ENCODE measurements at places on chromosomes 7 and 10. TPM values are rescaled to one million over a fixed set of nuclear protein-coding genes. Genes with fewer than 3 reads are reported as not detected.

Gene LIPM
- total RNA-seq = not detected

Gene CC2D2B
- total RNA-seq = not detected

Gene OR2A5
- not detected for total RNA-seq

Gene OPN1SW
- not detected for total RNA-seq

Gene GTF2IRD1
- total RNA-seq = 21.8 TPM

Gene CEP55
- total RNA-seq = 21.6 TPM

DNA sequence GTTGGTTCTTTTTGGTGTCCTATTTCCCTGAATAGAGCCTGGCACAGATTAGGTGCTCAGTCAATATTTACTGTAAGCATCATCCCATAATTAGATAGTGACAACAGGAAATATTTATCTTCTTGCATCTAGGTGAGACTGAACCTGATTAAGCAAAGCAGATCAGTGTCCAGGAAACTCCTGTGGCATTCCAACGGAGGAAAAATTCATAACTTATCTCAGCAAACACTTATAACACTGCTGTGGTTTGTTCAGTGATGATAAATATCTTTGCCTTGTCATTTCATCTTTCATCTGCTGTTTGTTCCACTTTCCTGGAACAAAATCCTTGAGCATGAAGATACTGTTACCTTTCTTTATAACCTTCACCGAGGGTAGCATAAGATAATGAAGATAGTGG lies 1160.3 kb upstream of the AUTS2 start:
- no peaks in the 10 kb centered on the region for H3K4me1 ChIP-seq
- no peaks in the 10 kb centered on the region for H3K27me3 ChIP-seq
- H3K4me3 ChIP-seq = no peak overlapping the region
- DNase-seq = no peak
- H3K36me3 ChIP-seq = no peaks in the 10 kb centered on the region

DNA sequence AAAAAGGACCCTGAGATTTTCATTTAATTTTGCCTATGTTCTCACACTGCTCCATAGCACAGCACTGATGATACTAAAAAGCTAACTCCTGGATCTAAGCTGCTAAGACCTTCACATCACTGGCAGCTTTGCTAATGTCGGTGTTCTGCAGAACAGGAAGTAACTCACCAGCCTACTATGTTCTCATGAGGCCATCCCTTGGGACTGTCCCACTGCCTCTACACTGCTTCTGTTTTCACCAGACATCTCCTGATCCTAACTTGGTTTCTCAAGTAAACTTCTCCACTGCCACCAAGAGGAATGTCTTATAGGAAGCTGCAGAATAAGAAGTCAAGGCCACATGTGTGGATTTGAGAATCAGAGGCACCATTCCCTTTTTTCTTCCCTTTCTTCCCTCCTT lies 15.1 kb downstream of the HTR7 start:
- no peak overlapping the region for H3K4me3 ChIP-seq
- DNase-seq = no peak
- H3K27ac ChIP-seq = no peak overlapping the region
- H3K27me3 ChIP-seq = peaks cover 11% of the 10 kb centered on the region
- H3K4me1 ChIP-seq = peaks cover 15% of the 10 kb centered on the region

DNA sequence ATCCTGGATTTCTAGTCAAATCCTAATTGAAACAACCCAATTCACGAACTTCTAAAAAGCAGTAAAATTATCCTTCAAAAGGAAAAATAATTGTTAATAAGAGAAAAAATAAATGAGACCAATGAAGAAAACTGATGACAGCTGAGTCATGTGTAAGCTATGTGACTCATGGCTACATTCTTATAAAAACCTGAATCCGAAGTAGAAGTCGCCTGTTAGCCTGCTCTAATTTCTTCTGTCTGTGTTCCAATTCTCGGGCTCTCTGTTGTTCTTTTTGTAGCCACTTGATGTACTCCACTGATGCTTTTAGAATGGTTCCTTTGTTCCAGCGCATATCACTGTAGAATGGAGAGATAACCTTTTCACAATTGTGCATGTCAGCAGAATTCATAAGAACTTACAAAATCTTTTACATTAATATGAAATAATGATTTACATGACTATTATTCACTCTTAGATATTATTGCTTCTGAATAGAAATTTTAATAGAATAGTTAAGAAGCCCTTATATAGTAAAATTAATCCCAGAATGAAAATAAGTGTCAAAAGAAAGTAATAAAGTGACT lies 88.8 kb downstream of the TFEC start:
- no peak overlapping the region for H3K27ac ChIP-seq
- no peaks in the 10 kb centered on the region for H3K27me3 ChIP-seq
- peaks cover 6% of the 10 kb centered on the region for H3K4me1 ChIP-seq
- no peak overlapping the region for H3K4me3 ChIP-seq
- DNase-seq = peak; percentile 14

- no peaks in the 10 kb centered on the region for H3K27me3 ChIP-seq
- no peak for DNase-seq
- H3K36me3 ChIP-seq = no peaks in the 10 kb centered on the region
- no peak overlapping the region for H3K4me3 ChIP-seq
- H3K27ac ChIP-seq = no peak overlapping the region
Measured at GRCh38 chr7:126211875-126212274, 1040.9 kb downstream of the GRM8 start.

- no peak for DNase-seq
- H3K4me3 ChIP-seq = no peak overlapping the region
- no peaks in the 10 kb centered on the region for H3K4me1 ChIP-seq
- H3K27ac ChIP-seq = no peak overlapping the region
- peaks cover 36% of the 10 kb centered on the region for H3K27me3 ChIP-seq
Measured at GRCh38 chr10:110151971-110152370, 55.4 kb upstream of the MXI1 start.

DNA sequence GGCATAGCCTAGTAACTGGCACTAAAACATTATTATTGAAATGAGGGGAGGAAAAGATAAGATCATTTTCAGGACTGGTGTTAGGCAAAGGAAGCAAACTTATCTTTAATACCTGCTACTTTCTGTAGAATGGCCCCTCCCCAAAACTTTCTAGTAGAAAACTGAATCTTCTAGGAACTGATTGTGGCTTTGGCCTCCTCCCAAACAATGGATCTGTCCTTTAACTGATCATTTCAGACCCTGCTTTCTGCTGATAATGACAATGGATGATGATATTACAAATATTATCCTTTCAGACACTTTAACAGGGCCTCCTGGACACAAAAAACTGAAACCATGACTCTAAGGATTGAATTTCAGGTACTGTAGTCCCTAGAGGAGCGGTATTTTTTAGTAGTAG lies 55.1 kb downstream of the EZH2 start:
- no peak overlapping the region for H3K4me3 ChIP-seq
- no peak overlapping the region for H3K27ac ChIP-seq
- H3K27me3 ChIP-seq = no peaks in the 10 kb centered on the region
- H3K4me1 ChIP-seq = no peaks in the 10 kb centered on the region
- peaks cover 12% of the 10 kb centered on the region for H3K36me3 ChIP-seq

DNA sequence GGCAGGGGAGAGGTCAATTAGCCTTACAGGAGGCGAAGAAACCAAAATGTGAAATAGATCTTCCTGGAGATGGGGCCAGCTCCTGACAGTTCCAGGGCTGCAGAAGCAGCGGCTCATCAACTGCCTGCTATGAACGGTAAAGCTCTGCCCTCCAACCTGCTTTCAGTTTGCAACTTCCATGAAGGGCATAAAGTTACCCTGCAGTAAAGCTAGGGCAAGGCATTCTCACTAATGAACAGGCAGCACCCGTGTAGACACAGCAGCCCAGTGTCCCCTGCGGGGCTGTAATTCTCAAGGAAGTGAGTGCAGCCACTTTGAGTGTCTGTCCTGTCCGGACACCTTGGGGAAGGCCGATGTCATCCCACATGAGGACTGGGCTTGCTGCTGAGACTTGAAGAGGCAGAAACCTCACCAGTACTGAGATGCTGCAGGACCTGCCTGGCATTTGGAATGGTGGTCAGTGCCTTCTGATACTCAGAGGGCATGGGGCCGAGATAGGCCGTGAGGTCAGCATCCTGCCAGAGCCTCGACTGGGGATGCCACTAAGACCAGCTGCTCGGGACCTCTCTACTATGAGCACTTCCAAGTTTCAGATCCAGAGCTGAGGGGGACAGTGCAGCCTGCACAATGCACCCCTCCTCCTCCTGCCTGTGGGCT lies 26.1 kb upstream of the C10orf53 start:
- no peaks in the 10 kb centered on the region for H3K36me3 ChIP-seq
- no peak overlapping the region for H3K4me3 ChIP-seq
- no peak overlapping the region for H3K27ac ChIP-seq
- H3K4me1 ChIP-seq = no peaks in the 10 kb centered on the region

GRCh38 chr7:97024209-97025129 lies at the start of gene DLX5:
TSS of gene DLX5 (minus strand) at chr7:97024831. CDS start at chr7:97024623, 208 bp downstream.
- peak within 1 kb of the TSS; percentile 82 for H3K4me3 ChIP-seq
- peaks cover 56% of the 10 kb centered on the region for H3K27me3 ChIP-seq
- H3K36me3 ChIP-seq = peaks cover 9% of the 10 kb centered on the region
- DNase-seq = no peak
- H3K27ac ChIP-seq = no peak within 1 kb of the TSS

GRCh38 chr7:106332201-106332600 lies 47.4 kb upstream of the NAMPT start:
- no peak for DNase-seq
- peaks cover 16% of the 10 kb centered on the region for H3K4me1 ChIP-seq
- H3K36me3 ChIP-seq = no peaks in the 10 kb centered on the region
- peaks cover 15% of the 10 kb centered on the region for H3K27me3 ChIP-seq
- no peak overlapping the region for H3K27ac ChIP-seq

DNA sequence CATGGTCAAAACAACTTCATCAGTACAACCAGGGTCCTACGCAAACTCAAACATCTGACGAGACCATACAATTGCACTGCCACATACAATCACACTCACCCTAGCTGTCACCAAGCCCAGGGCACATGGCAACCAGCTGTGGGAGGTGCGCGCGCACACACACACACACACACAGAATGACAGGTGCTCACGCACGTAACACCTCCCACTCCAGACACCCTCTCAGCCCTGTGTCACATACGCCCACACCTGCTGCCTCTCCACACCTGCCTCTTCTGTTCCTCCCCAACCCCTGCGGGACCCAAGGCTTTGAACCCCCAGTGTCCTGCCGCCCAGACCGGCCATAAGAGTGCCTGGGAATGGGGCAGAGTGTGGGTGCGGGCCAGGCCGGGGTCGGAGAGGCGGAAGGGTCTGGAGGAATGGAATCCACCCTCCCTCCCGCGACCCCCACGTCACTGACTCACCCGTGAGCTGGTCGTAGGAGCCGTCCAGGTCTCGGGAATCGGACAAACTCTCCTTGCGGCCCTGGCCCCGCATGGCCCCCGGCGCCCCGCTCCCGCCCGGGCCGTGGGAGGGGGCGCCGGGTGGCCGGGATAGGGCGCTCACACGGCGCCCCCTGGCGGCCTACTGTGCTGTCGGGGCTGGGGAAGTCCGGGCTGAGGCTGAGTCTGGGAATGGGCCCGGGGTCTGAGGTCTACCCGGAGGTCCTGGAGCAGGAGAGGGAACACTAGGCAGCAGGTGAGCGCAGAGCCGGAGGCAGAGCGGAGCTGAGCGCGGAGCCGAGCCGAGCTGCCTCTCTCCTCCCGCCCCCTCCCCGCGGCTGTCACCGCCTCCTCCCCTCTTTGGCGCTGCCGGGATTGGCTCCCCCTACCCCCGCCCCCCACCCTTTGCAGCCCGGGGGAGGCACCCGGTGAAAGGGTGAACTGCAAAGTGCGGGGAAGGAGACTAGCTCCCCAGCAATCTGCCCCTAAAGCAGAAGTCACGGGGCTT lies at the start of gene KCNIP2:
TSS of gene KCNIP2 (minus strand) at position 769 of the 990 bp plus-strand sequence. CDS start at position 537, 232 bp downstream.
- H3K27me3 ChIP-seq = peaks cover 4% of the 10 kb centered on the region
- H3K27ac ChIP-seq = no peak within 1 kb of the TSS
- no peaks in the 10 kb centered on the region for H3K36me3 ChIP-seq
- DNase-seq = no peak
- H3K4me1 ChIP-seq = peaks cover 32% of the 10 kb centered on the region
- no peak within 1 kb of the TSS for H3K4me3 ChIP-seq

GRCh38 chr10:97784200-97784810 lies 12.5 kb upstream of the SFRP5 start:
- H3K27me3 ChIP-seq = peaks cover 45% of the 10 kb centered on the region
- H3K27ac ChIP-seq = no peak overlapping the region
- H3K4me3 ChIP-seq = no peak overlapping the region
- H3K4me1 ChIP-seq = no peaks in the 10 kb centered on the region
- no peak for DNase-seq
- no peaks in the 10 kb centered on the region for H3K36me3 ChIP-seq

DNA sequence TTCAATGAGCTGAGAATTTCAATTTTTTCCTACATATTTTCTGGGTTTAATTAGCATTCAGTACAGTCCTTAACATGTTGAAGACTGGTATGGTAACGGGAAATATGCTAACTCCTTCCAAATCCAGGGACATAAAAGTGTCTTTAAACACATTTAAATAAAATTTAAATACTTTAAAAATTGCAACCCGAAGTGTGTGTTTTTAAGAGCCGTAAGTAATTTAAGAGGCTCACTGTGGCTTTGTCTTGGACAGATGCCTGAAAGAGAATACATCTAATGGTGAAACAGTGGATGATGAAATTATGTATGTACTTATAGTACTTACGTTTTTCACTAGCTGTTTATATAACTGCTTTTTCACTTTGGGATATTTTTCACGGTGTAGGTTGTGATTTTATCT lies 687.3 kb upstream of the CELF2 start:
- no peaks in the 10 kb centered on the region for H3K27me3 ChIP-seq
- H3K27ac ChIP-seq = no peak overlapping the region
- peaks cover 6% of the 10 kb centered on the region for H3K36me3 ChIP-seq
- H3K4me1 ChIP-seq = no peaks in the 10 kb centered on the region

- H3K4me3 ChIP-seq = no peak overlapping the region
- H3K36me3 ChIP-seq = no peaks in the 10 kb centered on the region
- H3K4me1 ChIP-seq = no peaks in the 10 kb centered on the region
- H3K27ac ChIP-seq = no peak overlapping the region
- H3K27me3 ChIP-seq = no peaks in the 10 kb centered on the region
- no peak for DNase-seq
Measured at GRCh38 chr10:26361971-26362370, 76.2 kb upstream of the APBB1IP start.

GRCh38 chr7:100476903-100477870 lies 1.8 kb downstream of the TSC22D4 start:
- no peak for DNase-seq
- peak overlapping the region; percentile 100 for H3K4me3 ChIP-seq
- peaks cover 3% of the 10 kb centered on the region for H3K27me3 ChIP-seq
- peak overlapping the region; percentile 2 for H3K27ac ChIP-seq
- peaks cover 26% of the 10 kb centered on the region for H3K4me1 ChIP-seq

DNA sequence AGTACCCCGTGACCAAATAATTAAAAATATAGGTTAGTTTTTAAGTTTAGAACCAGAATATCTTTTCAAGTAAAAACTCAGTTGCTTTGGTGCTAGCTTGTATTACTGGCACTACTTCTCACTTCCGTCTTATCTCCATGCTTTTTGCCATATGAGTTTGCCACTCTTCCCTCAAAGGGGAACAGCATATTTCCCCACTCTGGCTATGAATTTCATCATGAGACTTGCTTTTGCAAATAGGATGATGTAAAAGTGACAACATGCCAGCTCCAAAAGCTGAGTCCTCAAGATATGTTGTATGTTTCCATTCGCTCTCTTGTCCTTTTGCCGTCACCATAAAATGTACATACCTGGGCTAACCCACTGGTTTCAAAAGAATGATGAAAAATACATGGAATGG lies 178.1 kb upstream of the SEMA3A start:
- H3K27ac ChIP-seq = peak overlapping the region; percentile 87
- DNase-seq = no peak
- H3K4me1 ChIP-seq = peaks cover 35% of the 10 kb centered on the region
- no peaks in the 10 kb centered on the region for H3K36me3 ChIP-seq
- H3K4me3 ChIP-seq = peak overlapping the region; percentile 49

- no peaks in the 10 kb centered on the region for H3K4me1 ChIP-seq
- H3K27ac ChIP-seq = no peak overlapping the region
- no peak overlapping the region for H3K4me3 ChIP-seq
- DNase-seq = no peak
Measured at GRCh38 chr10:123522702-123523312, 143.3 kb upstream of the GPR26 start.
